NCI-H187 (cell line): ENCODE measurements at places on chromosomes 2 and 18.

- DNase-seq = no peak
These were observed 172.0 kb downstream of the SLC4A10 start for GRCh38 chr2:161796192-161796591.

DNA sequence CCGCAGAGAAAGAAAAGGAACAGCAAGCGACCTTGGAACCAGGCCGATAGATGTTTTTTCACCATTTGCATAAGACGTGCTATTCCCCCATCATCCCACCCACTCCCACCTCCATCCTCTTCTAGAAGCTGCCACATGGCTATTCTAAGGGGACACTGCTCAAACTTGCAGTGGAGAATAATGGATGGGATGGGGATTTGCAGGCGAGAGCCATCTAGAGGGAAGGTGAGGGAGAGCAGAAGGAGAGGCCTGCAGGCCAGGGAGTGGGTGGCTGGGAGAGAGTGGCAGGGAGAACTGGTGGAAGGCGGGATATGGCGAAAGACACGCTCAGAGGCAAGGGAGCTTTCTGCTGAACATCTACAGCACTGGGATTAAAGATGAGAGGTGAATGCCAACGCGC is 84.9 kb downstream of the MAPK4 start:
- DNase-seq = no peak

DNA sequence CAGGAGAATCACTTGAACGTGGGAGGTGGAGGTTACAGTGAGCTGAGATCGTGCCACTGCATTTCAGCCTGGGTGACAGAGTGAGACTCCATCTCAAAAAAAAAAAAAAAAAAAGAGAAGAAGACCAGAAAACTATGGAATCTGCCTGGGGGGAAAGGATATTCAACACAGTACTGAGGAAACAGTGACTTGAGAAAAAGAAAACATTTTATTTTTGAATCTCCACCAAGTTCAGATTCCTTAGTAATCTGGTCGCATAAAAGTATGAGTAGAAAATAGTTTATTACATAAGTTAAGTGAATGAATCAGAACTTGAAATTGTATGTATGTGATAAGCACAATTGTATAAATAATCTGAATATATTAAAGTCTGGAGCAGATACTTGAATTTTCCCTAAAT is 13.0 kb upstream of the HAT1 start:
- no peak for DNase-seq

DNA sequence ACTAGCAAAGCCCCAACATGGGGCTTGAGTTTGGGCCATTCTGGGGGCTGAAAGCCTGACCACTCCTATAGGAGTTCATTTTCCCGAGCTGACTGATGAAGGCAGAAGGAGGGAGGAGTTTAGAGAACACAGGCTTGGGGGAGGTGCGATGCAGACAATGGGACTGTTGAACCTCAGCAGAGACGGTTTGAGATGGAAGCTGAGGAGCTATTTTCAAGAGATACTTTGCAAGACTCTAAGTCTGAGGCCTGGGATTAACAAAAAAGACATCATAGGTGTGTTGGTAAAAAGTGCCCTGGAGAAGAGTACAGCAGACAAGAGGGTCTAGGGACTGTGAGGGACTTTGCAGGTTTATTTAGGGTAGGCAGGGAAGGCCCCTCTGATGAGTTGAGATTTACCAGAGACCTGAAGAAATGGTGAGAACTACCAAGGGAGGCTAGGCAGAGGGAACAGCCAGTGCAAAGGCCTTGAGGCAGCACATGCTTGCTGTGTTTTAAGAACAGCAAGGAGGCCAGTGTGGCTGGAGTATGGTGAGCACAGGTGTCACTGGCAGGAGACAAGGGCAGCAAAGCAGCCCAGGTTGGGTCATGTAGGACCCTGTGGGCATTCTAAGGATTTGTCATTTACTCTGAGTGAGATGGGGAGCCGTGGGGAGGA is 31.6 kb downstream of the PCBP1 start:
- peak; percentile 37 for DNase-seq
